ENCODE measurements at places on chromosomes 1 and 21.

- no peak for DNase-seq
Measured at GRCh38 chr1:222454782-222455181, 93.1 kb downstream of the HHIPL2 start.

DNA sequence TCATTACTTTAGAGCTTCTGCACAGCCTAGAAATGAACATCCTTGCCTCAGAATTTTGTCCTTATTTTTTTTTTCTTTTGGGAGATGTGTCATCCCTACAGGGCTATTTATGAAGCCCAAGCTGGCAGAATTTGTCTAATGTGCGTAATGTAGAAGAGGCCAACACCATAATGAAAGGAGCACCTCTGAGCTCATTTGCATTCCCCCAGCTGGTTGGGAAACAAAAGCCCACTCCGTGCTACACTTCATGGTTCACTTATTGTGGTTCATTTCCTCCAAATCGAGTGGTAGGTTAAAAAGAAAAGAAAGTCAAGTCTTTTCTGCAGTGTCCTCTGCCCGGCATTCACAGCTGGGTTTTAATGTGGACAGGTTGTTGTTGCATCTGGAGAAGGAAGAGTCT is 73.5 kb downstream of the KAZN start:
- DNase-seq, result no peak

GRCh38 chr1:113674591-113674990 is 84.7 kb downstream of the PHTF1 start:
- no peak for DNase-seq

DNA sequence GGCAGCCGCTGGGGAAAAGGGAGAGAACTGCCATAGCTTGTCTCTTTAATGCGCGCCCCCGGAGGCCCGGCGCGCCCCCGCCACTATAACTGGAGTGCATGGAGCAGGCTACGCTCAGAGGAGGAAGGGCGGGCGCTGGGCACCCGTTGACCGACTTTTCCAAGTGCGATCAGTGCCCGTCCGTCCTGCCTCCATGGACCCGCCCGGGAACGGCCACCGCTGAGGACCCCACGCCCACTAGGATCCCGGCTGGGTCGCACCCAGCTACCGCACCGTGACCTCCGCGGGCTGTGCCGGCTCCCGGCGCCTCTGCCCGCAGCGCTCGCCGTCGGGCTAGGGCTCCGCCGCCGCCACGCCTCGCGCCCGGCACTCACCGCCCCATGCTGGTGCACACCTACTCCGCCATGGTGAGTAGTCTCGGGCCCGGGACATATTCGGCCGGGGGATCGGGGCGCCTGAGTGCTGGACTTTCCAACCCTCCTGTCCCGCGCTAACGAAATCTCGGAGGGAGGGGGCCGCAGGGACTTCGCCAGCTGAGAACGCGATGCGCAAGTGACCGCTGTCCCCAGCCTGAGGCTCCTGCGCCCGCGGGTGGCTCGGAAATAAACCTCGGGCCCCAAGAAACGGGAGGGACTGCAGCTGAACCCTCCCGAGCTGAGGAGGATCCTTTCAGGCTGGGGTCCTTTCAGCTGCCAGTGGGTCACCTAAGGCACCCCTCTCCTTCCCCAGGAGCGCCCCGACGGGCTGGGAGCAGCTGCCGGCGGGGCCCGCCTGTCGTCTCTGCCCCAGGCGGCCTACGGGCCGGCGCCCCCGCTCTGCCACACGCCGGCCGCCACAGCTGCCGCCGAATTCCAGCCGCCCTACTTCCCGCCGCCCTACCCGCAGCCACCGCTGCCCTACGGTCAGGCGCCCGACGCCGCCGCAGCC is at the start of gene TFAP2E:
TFAP2E (plus strand) TSS at position 117 of the 927 bp plus-strand sequence; CDS start at position 381, 264 bp downstream.
- no peak for DNase-seq

- DNase-seq, result no peak
Measured at GRCh38 chr1:40773748-40774265, 9.8 kb upstream of the KCNQ4 start.

GRCh38 chr1:64505232-64505943 is 35.5 kb downstream of the CACHD1 start:
- DNase-seq, result no peak

- DNase-seq, result no peak
Measured at GRCh38 chr1:156664046-156664766, 13.0 kb downstream of the NES start.

DNA sequence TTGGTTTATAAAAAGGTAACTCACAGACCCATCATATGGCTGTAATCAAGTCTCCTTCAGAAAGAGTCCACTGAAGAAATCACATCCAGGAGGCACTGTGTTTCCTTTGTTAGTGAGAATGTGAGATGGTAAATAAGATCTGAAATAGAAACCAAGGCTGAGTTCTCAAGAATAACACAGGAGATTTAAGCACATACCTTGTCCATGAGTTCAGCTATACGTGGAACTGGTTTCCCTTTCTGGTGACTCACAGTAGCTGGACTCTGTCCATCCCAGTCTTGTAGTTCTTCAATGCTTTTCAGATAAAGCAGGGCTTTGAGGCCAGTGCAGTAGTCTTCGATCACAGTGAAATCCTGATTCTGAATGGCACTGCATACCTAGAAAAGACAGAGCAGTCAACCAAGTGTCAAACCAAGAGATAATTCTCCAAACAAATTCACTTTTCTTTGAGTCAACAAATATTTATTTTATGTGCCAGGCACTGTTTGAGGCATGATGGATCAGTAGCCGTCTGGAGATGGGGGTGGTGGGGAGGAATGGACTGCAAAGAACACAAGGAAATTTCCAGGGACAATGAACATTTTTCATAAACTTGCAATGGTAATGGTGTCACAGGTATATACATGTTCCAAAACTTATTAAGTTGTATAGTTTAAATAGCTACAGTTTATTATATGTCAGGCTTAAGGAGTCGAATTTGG is 471.4 kb downstream of the PTBP2 start:
- no peak for DNase-seq

DNA sequence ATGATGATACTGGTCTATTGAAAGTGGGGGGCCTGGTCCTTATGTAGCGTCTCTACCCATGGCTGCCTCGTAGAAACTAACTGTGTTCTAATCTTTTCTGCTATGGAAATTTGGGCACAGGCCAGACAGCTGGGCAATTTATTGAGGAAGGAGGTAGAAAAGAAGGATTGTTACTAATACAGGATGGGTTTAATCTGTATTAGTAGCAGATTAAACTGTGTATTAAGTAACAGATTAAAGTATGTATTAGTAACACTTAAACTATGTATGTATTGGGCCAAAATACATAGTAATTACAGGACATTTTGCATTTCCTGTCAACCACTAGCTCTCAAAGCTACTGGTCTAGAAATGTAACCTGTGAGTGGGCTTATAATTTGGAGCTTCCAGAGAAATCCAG is 142.0 kb downstream of the MAST2 start:
- no peak for DNase-seq

DNA sequence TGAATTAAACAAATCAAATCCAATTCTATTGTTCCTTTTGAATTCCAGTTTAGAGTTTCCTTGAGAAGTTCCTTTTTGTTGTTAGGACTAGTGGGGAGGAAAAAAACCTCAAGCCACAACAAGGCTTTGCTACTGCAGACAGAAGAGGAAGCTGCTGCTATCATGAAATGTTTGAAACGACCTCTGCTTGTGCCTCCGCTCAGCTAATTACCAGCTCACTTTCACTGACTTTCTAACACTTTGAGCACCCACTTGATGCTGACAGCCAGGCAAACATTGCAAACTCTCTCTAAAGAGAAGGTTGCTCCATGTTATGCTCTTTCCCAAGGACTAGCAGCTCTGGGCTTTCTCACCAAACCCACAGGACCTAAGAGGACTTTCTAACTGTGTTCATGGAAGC is 203.9 kb upstream of the PROX1 start:
- DNase-seq, result no peak

DNA sequence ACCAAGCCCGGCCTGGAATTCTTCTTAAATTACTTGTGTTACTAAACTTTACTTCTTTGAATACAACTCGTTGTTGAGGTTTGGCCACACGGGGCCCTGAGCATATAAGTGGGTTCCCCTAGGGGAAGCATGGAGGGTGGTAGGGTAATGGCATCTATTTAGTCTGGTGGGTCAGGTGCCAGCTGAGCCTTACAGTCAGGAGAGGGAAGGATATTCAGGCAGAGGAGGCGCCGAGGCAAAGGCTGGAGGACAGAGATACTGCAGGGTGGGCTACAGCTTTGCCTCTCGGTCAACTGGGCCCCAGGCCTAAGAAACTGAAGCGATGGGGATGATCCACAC is 424 bp upstream of the NECAP2 start:
- DNase-seq, result no peak

DNA sequence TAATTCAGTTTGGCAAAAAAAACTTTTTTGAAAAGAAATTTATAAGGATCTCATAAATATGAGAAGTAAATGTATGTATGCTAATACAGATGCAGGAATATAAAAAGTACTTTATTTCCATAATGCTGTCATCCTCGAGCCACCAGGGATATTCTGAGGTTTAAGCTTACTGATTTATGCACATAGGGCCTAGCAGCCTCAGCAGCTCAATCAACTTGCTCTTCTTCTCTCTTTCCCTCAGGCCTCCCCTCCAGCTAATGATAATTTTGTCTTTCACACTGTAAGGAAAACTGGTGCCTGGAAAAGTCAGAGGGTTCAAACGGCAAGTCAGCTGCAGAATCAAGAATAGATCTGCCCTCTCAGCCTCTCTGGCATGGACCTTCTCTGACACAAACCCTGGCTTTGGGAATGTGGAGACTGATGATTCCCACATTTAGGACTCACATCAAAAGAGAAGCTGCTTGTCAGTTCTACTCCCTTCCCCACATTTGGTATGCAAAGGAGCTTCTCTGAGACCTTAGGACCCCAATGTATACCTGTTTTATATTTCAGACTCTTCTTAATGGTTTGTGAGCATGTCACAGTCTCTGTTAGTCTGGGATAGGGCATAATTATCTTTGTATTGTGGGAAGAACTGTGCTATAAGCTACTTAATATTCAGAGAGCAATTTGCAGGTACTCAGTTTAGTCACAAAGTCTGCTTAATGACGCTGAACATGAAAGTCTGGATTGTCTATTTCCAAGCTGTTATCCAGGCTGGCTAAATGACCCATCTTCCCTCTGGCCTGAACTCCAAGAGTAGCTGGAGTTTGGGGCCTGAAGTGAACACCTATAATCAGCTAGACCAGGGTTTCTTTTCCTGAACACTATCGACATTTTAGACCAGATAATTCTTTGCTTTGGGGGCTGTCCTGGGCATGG is 52.1 kb upstream of the DIPK1A start:
- no peak for DNase-seq

- no peak for DNase-seq
Measured at GRCh38 chr1:186183970-186184628, 191.0 kb downstream of the TPR start.

- no peak for DNase-seq
Measured at GRCh38 chr1:216466162-216466801, 43.0 kb upstream of the USH2A start.

DNA sequence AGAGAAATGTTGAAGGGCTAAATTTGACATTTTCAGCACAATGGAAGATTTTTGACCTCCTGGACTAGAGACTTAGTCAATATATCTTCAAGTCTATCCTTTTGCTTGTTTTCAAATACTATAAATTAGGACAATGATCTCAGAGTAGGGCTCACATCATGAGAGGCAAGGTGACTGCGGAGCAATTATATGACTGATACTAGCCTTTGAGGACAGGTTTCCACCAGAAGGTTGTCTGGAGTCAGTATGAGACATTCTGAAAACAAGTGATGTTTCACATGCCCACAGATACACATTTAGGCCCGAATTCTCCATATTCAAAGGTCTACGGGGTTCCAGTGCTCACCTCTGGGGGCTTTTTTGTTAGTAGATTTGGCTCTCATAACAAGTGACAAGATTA is 142.3 kb upstream of the SAMSN1 start:
- DNase-seq, result no peak
